CMK (cell line): ENCODE measurements at places on chromosomes 3 and 15.

DNA sequence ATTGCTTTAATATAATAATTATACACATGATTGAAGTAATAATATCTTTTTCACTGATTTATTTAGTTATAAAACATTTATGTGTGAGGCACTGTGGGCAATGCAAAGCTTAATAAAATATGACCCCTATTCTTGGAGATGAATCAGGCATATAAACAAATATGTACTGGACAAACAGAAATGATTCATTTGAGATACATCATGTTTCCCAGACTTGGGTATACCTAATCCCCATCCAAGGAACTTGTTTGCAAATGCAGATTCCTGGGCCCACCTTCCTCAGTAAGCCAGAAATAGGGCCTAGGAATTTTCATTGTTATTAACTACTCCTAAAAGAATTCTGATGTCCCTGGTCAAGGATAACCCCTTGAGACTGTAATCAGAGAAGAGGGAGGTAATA, 184.2 kb downstream of the CHL1 start:
- DNase-seq = no peak

- no peak for DNase-seq
Observed at GRCh38 chr3:143810953-143811265, 37.4 kb downstream of the SLC9A9 start.

DNA sequence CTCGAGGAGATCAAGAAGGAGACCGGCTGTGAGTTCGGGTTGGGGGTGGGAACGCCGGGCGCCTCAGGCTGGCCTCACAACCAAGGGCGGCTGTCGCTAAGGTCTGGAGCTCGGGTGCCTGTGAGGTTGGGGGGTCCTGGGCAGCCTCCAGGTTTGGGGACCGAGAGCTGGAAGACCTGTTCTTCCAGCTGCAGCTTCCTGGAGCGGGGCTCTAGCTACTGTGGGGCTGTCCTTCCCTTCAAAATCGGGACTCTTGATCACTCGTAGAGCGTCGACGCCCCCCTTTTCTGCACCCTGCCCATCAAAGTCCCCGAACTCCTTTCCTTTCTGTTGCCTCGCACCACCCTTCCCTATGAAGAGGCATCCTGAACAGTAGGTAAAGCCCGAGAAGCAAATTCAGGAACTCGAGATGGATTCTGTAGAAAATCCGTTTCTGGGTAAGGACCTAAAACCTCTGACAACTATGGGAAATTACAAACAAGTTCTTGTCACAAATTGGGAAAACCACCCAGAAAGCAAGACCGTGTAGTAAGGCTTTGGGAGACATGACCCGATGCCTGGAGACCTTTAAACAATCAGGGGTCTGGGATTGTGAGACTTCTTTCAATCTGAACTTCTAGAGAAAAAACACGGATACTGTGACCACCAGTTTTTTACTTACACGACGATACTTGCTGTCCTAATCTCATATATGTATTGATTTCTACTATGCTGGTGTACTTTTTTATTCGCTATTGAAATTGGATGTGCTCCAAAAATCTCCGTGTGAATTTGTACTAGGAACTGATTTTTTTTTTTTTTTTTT, 556 bp downstream of the CHP1 start:
- no peak for DNase-seq

GRCh38 chr15:95105229-95105628, 873.9 kb downstream of the MCTP2 start:
- no peak for DNase-seq

DNA sequence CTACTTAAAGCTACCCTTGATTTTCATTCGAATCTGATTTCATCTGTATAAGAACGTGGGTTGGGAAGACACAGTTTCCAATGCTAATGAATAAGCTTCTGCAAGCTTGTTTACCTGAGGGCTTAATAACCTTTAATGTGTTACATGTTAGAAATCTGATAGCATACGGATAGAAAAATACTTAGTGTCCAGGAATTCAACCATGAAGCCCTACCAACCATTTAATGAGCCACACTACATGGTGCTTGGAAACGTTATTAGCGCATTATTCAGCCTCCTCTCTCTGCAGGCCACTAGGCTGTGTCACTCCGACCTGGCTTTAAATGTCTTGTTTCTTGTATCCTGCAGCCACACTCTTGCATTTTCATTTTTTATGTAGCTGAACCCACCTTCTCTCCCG, 1.6 kb downstream of the FAM81A start:
- DNase-seq = no peak

DNA sequence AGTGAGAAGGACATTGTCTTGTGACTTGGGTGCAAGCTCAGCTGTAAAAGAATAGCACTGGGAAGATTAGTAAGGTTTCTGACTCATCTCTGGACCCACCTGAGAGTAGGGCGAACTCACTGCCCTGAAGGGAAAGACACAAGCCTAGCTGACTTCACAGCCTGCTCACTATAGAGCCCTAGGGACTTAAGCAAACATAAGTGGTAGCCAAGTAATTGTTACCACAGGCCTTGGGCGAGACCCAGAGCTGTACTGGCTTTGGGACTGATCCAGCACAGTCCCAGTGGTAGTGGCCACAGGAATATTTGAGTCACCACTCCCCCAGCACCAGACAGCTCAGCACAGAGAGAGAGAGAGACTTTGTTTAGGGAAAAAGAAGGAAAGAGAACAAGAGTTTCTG, 429.9 kb downstream of the TBL1XR1 start:
- DNase-seq = no peak

- no peak for DNase-seq
Observed at GRCh38 chr15:66642514-66642913, 59.5 kb upstream of the SMAD6 start.

- no peak for DNase-seq
Observed at GRCh38 chr3:125054449-125055329, 1.1 kb downstream of the HEG1 start.

- DNase-seq = no peak
Observed at GRCh38 chr15:99545605-99546004, 20.2 kb upstream of the MEF2A start.

DNA sequence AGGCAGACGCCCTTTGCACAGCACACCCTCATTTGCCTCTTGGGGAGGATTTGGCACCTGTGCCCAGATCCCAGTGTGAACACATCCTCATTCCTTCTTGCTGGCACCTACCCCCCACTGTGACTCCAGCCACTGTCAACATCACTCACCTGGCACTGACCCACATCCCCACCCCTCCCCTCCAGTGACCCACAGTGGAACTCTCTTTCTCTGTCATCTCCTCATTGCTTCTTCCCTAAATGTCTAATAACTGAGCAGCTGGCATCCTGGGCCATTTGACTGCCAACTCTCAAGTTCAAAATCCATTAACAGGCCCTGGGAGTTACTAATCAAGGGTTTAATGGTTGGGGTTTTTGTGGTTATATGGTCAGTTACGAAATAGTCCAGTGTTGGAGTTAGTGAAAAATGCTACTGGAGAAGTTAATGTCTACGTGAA, 14.4 kb downstream of the SNAPC5 start:
- DNase-seq = no peak

GRCh38 chr3:13195374-13195773, 122.1 kb upstream of the IQSEC1 start:
- DNase-seq = no peak

DNA sequence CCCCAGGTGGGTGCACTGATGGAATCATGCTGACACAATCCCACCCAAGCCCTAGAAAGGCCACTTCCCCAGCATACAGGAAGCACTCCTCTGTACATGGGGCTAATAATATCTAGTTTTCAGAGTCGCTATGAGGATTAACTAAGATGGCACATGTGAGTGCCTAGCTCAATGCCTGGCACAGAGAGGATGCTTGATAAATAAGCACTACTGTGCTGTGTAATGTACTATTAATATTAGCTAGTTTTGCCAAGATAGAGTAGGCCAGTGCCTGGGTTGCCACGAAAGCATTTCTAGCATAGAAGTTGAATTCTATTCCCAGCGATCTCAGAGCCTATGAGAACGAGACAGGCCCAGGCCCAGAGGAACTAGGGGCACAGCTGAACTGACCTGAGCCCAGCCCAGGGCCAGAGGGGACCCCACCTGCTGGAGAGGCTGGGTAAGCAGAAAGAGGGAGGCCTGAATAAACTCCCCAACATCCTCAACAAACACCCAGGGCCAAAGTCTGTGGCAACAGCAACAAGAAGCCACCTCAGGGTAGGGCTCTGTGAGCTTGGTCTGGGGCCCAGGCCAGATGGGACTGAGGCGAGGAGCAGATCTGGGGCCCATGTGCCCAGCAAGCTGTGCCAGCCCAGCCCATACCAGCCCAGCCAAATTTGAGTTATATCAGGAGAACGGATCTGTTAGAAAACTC, 7.6 kb upstream of the SEMA7A start:
- no peak for DNase-seq

- DNase-seq = no peak
Observed at GRCh38 chr3:136804141-136804540, 14.8 kb upstream of the SLC35G2 start.

GRCh38 chr3:120820748-120821147, 78.2 kb downstream of the GTF2E1 start:
- DNase-seq = no peak

DNA sequence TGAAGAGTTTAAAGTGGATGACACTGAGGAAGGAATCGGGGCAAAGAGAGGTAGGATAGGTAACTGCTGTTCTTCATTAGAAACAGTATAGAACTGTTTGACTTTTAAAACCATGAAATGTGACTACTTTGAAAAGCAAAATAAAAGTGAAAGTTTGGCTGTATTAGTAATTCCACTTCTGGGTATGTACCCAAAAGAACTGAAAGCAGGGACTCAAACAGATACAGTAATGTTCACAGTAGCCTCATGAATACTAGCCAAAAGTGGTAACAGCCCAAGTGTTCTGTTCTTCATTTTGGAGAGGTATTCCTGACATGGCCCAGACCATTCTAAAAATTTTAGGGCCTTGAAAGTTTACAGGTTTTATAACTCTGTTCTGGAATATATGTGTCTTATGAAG, 1055.4 kb downstream of the TBL1XR1 start:
- no peak for DNase-seq

GRCh38 chr3:114519415-114519814, 225.6 kb downstream of the TIGIT start:
- DNase-seq = no peak

DNA sequence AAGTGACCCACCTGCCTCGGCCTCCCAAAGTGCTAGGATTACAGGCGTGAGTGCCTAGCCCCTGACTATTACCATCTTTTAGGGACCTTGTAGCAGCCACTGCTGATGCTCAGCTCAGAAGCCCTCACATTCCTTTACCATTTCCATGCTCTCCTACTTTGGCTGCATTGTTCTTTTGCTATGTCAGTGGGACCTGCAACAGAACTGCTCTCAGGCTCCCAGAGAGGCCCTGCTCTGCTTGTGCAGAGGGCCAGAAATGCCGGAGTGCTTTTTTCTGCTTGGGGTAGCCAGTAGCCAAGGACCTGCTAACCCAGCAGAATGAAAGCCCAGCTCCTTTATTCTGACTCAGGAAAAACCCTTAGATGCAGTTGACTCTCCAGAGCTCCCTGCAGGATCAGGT, 18.3 kb upstream of the PROK2 start:
- DNase-seq = no peak

- no peak for DNase-seq
Observed at GRCh38 chr3:148002705-148003205, 593.6 kb downstream of the ZIC1 start.

DNA sequence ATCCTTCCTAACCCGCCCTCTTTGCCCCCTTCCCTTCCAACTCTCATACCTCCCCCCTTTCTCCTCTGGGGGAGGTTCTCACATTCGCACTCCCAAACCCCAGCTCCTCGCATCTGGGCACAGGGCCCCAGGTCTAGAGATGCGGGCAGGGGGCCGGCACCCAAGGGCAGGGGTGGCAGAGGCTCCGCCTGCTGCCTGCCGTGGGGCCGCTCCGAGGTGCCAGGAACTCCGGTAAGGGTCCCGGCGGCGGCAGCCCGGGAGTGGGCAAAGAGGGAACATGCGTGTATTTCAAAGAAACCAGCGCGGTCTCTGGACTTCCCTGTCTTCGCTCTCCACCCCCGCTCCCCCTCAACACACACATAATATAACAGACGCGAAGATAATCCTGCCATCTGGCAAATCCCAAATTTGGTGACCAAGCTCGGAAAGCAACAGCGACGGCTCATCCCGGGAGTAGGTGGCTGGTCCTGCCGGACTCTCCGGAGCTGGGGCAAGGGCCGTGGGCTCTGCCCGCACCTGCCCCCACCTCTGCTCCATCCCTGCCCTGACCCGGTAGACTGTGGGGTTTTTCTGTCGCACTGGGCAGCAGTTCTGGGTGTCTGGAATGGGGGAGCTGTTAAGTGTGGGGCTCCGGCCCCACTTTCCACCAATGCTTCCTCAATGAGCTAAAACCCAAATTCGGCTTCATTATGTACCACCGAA, 31.0 kb downstream of the NR2F2 start:
- no peak for DNase-seq
